ENCODE measurements at places on chromosomes 7 and 10. TPM values are rescaled to one million over a fixed set of nuclear protein-coding genes. Genes with fewer than 3 reads are reported as not detected.
A peak's percentile ranks its signal among the peaks of the same experiment; 100 is the strongest.

- no peak for ATAC-seq
Observed at GRCh38 chr10:101668566-101668965, 26.4 kb downstream of the FBXW4 start.

DNA sequence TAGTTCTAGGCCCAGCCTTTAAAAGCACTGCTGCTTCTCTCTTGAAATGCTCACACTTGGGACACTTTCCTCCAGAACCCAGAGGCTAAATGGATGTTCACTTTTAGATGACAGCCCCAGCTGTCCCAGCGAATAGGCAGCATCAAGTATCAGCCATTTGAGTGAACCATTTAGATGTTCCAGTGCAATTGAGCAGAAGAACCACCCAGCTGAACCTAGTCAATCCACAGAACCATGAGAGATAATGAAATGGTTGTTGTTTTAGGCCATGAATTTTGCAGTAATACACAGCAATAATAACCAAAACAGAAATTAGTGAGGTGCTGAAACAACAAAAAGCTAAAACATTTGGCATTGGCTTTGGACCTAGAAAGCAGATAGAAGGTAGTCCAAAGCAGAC is 273.9 kb downstream of the ETV1 start:
- ATAC-seq = no peak

DNA sequence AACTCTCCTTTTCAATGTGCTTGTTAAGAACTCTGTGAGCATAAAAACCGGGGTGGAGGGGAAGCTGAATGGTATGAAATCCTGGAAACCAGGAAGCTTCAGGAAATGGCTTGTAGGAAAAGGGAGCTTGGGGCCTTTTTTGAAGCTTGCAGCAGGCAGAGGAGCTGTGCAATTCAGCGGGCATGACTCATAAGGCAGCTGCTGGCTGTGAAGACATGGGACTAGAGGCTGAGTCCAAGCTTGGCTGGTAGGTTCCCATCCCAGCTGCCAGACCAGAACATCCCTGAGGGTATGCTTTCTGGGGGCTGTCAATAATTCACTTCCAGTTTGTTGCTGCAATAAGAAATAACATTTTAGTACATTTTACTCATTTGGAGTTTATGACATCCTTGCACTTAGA is 36.8 kb upstream of the CDC14C start:
- ATAC-seq = peak; percentile 29

DNA sequence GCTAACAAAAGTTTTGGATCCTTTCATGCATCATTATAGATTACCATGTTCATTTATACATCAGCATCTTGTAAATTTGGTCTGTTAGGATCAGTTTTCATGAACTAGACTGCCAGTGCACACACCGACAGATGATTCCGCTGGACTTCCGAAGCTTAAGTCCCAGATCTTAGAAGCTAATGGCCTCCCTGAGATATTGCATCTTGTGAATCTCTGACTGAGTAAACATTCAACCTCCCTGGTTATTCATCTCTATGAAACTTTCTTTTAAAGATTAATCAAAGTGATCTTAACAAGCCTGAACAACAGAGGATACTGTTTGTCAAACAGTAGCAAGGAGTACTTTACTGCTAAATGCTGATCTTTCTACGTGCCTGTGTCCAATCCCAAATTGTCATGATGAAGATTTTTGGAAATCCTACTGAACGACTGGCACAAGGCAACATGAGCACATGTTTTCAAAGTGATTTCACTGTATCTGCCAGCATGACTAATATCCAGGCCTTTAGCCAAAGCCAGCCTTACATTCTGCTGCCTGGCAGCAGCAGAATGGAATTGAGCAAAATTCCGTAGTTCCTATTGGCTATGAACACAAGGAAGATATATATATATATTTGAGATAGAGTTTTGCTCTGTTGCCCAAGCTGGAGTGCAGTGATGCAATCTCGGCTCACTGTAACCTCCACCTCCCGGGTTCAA is 91.3 kb upstream of the ANK3 start:
- peak; percentile 92 for ATAC-seq

- ATAC-seq = no peak
Observed at GRCh38 chr7:2985866-2986265, 57.8 kb downstream of the CARD11 start.

GRCh38 chr10:75230600-75231038 is 5.1 kb downstream of the COMTD1 start:
- ATAC-seq = peak; percentile 21

GRCh38 chr10:131402771-131403650 is 91.5 kb upstream of the TCERG1L start:
- peak; percentile 32 for ATAC-seq

DNA sequence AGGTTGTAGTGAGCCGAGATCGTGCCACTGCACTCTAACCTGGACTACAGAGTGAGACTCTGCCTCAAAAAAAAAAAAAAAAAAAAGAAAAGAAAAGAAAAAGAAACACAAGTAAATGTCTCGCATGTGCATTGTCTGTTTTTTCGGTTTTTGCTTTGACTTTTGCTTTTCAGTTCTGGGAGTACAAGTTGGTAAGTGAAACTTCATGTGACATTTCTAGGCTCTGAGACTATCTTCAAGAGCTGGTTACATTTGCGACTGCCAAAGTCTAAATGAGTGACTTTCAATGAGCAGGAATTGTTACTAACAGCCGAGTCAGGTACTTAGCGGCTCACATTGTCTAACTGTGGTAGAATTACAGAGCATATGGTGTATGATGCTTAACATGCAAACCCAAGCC is 107.0 kb upstream of the CELF2 start:
- ATAC-seq = no peak

- ATAC-seq = no peak
Observed at GRCh38 chr7:11507929-11508328, 324.1 kb downstream of the THSD7A start.

DNA sequence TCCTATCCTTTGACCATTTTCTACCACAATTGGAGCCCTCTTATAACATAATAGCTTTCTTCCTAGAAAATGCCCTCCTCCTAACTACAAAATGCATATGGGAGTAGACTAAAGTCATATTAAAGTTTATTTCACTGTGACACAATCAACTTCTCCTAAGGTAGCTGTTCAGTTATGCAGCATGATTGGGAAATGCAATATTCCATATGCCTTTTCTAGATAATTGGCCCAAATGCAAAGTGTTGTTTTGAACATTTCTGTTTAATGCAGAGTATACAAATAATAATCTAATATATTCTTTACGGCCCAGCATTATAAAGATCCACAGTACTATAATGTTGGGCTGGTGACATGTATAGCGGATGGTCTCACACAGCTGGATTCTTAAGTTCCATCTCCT is 205.1 kb downstream of the RAPGEF5 start:
- ATAC-seq = no peak

GRCh38 chr10:79923669-79924068 is 25.2 kb downstream of the SFTPD start:
- no peak for ATAC-seq

- peak; percentile 24 for ATAC-seq
Observed at GRCh38 chr7:75638594-75639070, 100.1 kb downstream of the HIP1 start.

DNA sequence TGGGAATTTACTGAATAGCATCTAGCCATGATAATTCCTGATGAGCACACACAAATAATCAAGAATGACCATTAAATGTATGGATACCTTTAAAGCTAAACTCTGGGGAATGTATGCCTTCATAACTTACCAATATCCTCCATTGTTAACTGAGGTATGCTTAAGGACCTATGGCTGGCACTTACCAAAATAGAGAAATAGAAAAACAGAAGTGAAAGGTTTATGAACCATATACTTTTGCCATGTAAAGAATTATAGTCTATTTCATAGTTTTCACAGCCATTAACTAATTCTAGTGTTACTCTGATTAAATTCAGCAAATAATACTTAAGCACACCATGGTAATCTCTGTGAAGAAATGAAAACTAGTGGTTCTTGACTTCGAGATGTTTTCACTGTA is 1360.6 kb upstream of the LRRTM3 start:
- no peak for ATAC-seq

GRCh38 chr10:75959209-75959608 is 527.8 kb downstream of the LRMDA start:
- ATAC-seq = peak; percentile 66

DNA sequence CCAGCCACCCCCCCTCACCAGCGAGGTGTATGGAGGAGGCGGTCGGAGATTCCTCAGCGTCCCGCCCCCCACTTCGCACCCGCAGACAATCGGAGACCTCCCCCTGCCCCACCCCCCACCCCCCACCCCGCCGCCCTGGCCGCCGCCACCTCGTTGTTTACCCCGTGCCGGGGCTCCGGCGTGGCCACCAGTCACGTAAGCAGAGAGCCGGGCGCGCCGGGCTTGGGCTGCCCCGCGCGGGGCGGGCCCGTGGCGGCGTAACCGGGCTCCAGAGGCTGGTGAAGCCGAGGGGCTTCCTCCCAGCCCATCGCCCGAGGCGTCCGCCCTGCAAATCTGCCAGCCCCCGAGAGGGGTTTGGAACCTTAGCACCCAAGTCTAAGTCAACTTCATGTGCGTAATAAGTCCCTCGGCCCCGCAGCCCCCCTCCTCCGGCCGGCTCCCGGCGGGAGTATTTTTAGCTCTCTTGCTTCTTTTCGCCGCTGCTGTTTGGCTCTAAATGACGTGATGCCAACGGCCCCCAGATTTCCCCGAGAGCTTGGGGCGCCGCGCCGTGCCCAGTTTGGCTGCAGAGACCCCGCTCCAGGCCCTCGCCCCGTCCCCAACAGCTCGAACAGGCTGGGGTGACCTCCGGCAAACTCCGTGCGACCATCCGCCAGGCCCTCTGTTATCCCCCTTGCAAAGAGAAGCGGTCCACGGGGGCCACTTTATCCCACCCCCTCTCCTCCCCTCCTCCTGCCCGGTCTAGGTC is 2.7 kb downstream of the MXI1 start:
- peak; percentile 49 for ATAC-seq

GRCh38 chr10:7889947-7890542 is 71.7 kb downstream of the TAF3 start:
- ATAC-seq = no peak

DNA sequence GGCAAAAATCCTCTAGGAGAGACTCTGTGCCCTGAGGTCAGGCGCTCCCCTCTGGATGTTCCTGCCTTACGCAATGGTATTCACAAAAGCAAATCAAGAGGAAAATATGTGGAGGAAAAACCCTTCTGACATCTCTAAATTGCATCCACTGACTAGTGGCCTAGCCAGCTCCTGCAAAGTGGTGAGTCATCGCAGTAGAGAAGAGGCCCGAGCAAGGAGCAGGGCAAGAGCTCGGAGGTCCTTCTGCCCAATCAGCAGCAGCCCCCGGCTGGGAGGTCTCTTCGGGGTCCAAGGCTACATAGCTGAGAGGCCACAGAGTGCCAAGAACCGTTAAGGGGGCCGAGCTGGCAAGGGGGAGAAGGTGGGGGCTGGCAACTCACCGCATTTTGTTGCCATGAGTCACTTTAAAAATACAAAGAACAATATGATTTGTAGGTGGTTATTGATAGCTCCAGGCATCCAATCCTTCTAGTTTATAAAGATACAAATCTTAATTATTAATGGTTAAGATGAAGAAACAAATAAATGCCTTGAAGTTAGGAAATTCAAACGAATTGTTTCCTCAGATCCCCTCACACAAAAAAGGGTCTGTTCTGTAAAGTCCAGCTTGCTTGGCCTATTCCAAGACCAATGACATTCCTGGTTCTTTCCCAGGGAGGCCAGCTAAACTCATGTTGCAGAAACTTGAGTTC is 161.6 kb downstream of the PKD1L1 start:
- peak; percentile 90 for ATAC-seq

The ABI1 gene
- 67.0 TPM for total RNA-seq

The UTF1 gene
- total RNA-seq = not detected

The CDHR3 gene
- 1.00 TPM for total RNA-seq

The CALY gene
- not detected for total RNA-seq

The CCL26 gene
- not detected for total RNA-seq
